ENCODE measurements at places on chromosomes 6 and 20. TPM values are rescaled to one million over a fixed set of nuclear protein-coding genes. Genes with fewer than 3 reads are reported as not detected.

Gene FAXC
- total RNA-seq, result 6.4 TPM

Gene CTAGE9
- not detected for total RNA-seq

Gene TREM2
- not detected for total RNA-seq

Gene JARID2
- total RNA-seq, result 8.2 TPM

Gene ZGPAT
- total RNA-seq, result 28.6 TPM

Gene CCN6
- total RNA-seq, result not detected

Gene PTGIS
- total RNA-seq, result 0.09 TPM

Gene SEMG1
- not detected for total RNA-seq

Gene DEFB124
- not detected for total RNA-seq

Gene ALDH8A1
- 0.16 TPM for total RNA-seq

Gene WASF1
- total RNA-seq, result 9.8 TPM

Gene NTSR1
- total RNA-seq, result 0.10 TPM

Gene RSPH4A
- total RNA-seq, result 0.16 TPM

Gene CLPSL2
- total RNA-seq, result 1.2 TPM

Gene CCN2
- 42.3 TPM for total RNA-seq

Gene SLC4A11
- 7.5 TPM for total RNA-seq

Gene ANKRD6
- 1.3 TPM for total RNA-seq

Gene LRRC1
- total RNA-seq, result 5.1 TPM

Gene RRAGD
- 3.8 TPM for total RNA-seq

Gene FNDC11
- 0.17 TPM for total RNA-seq

Gene EPHA7
- 0.09 TPM for total RNA-seq

Gene CYP21A2
- not detected for total RNA-seq

Gene SF3B5
- total RNA-seq, result 210 TPM

Gene LTB
- 0.38 TPM for total RNA-seq

Gene TSPO2
- not detected for total RNA-seq

Gene TGM3
- 0.03 TPM for total RNA-seq

Gene SLC26A8
- total RNA-seq, result not detected

All from A549 treated with CORT108297 at 1 μM for 4 hours (cell line).